Endodermal cell (in vitro differentiated cells): ENCODE measurements at places on chromosomes 3 and 15. TPM values are rescaled to one million over a fixed set of nuclear protein-coding genes. Genes with fewer than 3 reads are reported as not detected.
A peak's percentile ranks its signal among the peaks of the same experiment; 100 is the strongest.

GRCh38 chr15:23860290-23861245 is 173.5 kb upstream of the NDN start:
- peak; percentile 95 for DNase-seq

GRCh38 chr3:56919137-56919796 is 117.5 kb upstream of the ARHGEF3 start:
- no peak for DNase-seq

- no peak for DNase-seq
Observed at GRCh38 chr15:64071931-64072765, 21.5 kb downstream of the CIAO2A start.

The PPP1R14D gene
- total RNA-seq = not detected in 3 replicates
